Activated T-cell treated with anti-CD3 and anti-CD28 coated beads, Interleukin-2, amount 50 U/mL, for 72 hours (primary cell): ENCODE measurements at places on chromosomes 2 and 18. TPM values are rescaled to one million over a fixed set of nuclear protein-coding genes. Genes with fewer than 3 reads are reported as not detected.

Gene WDSUB1
- 6.0 TPM for total RNA-seq

Gene SPIRE1
- total RNA-seq, result 5.7 TPM

Gene TMEM169
- total RNA-seq, result 1.6 TPM

Gene FAP
- total RNA-seq, result not detected

Gene DSG1
- not detected for total RNA-seq

Gene CHN1
- 5.1 TPM for total RNA-seq

Gene LYPD6
- total RNA-seq, result not detected
